Chondrocyte (in vitro differentiated cells): ENCODE measurements at places on chromosomes 3 and 15. TPM values are rescaled to one million over a fixed set of nuclear protein-coding genes. Genes with fewer than 3 reads are reported as not detected.

DNA sequence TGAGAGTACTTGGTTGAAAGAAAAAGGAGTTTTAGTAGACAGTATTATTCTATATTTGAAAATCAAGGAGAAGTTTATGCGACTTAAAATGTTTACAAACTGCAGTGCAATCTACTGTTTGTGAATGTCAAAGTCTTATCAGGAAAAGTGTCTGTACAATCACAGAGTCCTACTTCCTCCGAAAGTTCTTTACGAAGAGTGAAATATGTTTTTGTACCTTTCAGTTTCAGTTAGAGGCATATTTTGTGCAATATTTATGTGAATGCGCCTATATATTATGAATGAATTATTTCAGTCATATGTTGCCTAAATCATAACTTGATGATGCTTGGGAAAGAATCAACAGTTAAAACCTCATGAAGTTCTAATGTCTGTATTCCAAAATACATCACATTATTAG is 31.5 kb downstream of the NGRN start:
- no peak overlapping the region for H3K27ac ChIP-seq
- H3K36me3 ChIP-seq, result no peaks in the 10 kb centered on the region
- no peak overlapping the region for H3K4me3 ChIP-seq
- H3K4me1 ChIP-seq, result peaks cover 22% of the 10 kb centered on the region
- no peaks in the 10 kb centered on the region for H3K27me3 ChIP-seq
- no peak for DNase-seq

GRCh38 chr15:38666865-38667510 is 102.4 kb upstream of the RASGRP1 start:
- H3K27ac ChIP-seq, result no peak overlapping the region
- H3K4me1 ChIP-seq, result no peaks in the 10 kb centered on the region
- no peak overlapping the region for H3K4me3 ChIP-seq
- H3K36me3 ChIP-seq, result no peaks in the 10 kb centered on the region

The GABRR3 gene
- not detected in 3 replicates for total RNA-seq

- no peaks in the 10 kb centered on the region for H3K27me3 ChIP-seq
- no peak for DNase-seq
- no peak overlapping the region for H3K27ac ChIP-seq
Measured at GRCh38 chr3:79052054-79052681, 715.6 kb downstream of the ROBO1 start.
